ENCODE measurements at places on chromosomes 2 and 18.
A peak's percentile ranks its signal among the peaks of the same experiment; 100 is the strongest.

- peak; percentile 30 for DNase-seq
Observed at GRCh38 chr2:9179572-9180201, 26.9 kb upstream of the ASAP2 start.

DNA sequence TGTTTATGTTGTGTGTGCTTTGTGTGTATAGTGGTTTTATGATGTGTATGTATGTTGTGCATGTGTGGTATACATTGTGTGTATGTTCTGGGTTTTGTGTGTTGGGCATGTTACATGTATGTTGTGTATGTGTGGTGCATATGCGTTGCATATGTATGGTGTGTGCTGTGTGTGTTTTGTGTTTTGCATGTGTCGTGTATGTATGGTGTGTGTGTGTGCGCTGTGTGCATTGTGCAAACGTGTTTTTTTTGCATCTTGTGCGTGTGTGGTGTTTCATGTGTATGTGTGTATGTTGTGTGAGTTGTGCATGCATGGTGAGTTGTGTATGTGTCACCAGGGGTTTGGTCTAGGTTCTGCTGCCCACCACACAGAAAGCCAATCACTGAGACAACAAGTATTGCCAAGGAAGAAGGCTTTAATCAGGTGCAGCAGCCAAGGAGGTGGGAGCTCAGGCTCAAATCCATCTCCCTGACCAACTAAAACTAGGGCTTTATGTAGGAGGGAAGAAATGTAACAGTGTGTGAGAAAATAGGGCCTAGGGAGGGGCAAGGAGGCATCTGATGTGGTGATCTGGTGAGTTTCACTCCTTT lies 115.7 kb downstream of the FAM168B start:
- DNase-seq, result no peak

DNA sequence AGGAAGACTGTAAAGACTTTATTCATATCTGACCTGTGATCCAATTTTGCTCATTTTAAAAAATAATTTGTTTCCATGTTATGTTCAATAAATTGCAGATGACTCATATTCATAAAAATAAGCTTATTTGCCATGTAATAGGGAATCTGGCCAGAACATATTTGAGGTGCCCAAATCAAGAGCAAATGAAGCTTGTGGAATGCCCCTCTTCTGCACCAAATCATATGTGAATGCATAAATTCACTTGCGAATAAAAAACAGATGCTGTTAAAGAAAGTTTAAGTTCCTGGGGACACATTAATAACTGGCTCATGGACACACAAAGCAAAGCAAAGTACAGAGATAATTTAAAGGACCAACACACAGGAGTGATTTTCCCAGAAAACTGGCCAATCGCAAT lies 279.0 kb upstream of the CDH2 start:
- no peak for DNase-seq

- no peak for DNase-seq
Observed at GRCh38 chr18:67200665-67201064, 315.9 kb downstream of the DSEL start.

DNA sequence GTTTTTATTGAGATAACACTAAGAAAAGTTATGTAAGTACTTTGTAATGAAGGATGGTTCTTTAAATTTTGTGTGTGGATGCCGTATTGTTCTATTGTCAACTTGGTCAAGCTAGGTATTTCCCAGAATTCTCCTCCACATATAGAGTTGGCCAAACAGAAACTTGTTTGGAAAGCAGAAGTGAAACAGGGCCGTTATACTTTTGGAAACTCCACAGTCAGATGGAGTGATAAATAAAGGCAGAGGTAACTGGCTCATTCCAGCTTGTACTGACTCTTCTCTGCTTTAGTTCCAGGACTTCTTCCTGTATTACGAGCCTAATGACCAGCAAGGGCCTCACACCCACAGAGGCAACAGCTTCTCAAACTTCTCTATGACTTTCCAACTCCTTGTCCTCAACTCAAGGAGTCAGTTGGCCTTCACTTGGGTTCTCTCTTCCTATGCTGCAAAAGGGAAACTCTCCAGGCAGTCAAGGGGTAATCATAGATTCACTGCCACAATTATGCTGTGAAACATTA lies 16.4 kb upstream of the STARD7 start:
- no peak for DNase-seq

DNA sequence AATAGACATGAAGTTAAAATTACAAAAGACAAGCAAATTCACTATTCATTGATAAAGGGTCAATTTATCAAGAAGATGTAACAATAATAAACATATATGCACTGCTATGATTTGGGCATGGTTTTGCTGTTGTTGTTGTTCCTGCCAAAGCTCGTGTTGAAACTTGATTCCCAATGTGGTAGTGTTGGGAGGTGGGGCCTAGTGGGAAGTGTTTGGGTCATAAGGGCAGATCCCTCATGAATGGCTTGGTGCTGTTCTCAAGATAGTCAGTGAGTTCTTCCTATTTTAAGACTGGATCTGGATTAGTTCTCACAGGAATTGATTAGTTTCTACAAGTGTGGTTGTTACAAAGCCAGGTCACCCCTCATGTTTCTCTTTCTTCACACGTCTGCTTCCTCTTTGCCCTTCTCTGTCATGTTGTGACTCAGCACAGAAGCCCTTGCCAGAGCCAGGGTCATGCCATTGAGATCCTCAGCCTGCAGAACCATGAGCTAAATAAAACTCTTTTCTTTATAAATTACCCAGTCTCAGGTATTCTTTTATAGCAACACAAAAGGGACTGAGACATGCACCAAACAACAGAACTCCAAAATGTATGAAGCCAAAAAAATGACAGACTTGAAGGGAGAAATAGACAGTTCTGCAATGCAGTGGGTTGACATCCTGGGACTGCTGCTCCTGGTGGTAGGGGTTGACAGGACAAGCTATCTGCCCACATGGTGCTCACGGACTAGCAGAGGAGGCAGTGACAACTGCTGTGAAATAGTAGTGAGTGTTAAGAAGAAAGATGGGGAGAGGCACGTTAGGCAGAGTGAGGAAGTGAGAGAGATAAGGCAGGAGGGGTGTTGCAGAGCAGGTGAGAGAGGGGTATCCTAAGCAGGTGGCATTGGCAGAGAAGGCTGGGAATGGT lies 18.6 kb upstream of the SKA1 start:
- no peak for DNase-seq

GRCh38 chr18:37489998-37490397 lies 75.6 kb downstream of the CELF4 start:
- no peak for DNase-seq

DNA sequence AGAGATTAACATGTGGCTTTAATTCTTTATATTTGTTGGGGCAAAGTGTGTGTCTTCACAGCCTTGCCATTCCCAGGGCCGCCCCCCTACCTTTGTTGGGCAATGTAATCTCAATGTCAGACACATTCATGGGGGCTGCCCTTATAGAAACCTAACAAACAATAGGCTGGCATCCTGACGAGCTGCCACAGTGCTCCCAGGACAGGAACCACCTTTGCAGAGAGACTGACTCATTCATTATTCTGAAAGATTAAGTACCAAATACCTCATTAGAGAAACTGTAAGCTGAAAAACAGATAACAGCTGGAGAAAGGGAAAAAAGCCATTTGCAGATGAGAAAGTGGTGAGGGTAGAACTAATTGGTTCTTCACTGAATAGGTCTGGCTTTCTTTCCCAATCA lies 1587.5 kb upstream of the PIK3C3 start:
- DNase-seq, result no peak

- no peak for DNase-seq
Observed at GRCh38 chr2:173922760-173923159, 42.4 kb downstream of the SP3 start.

GRCh38 chr2:28707592-28707991 lies 44.0 kb upstream of the PPP1CB start:
- DNase-seq, result no peak

- no peak for DNase-seq
Observed at GRCh38 chr2:73588177-73588576, 54.0 kb downstream of the NAT8 start.

DNA sequence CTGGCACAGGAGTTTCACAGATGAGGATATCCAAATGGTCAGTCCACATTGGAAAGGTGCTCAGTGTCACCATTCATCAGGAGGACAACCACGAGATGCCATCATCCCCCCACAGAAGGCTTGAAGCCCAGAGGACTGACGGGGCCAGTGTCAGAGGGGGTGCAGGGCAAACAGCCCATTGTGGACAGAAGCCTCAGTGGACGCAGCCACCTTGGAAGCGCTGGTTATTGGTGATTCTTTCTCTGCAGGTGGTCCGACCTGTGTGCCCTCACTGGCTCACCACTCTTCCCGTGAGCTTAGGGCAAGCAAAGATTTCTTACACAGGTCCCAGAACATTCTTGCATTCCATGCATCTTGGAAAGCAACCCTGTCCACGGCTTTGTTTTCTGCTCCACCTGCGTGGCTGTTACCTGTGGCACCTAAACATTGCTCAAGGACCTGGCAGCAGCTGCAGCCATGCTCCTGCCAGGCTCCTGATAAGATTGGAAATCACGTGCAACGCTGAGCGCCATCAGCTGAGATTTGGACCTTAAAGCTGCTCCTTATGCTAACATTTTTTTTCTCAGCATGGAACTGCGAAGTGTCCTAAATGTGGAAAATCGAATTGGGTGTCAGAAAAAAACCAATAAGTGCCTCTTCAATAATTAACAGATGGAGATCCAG lies 110.9 kb upstream of the CTDP1 start:
- peak; percentile 3 for DNase-seq

DNA sequence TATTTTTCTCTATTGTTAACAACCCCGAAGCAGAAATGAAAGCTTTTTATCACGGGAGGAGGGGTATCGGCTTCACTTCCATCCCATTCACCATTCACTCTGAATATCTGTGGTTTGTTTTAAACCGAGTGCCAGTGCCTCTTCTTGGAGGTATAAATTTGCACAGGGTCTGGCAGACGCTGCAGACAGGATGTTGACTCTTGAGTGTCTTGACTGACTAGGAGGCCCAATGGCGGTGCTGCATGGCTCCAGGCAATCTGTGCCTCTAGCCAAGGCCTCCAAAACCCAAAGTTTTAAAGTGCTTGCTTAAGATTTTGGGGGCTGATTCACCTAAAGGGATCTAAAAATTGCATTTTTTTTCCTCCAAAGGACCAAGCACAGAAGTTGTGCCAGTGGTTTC lies 183.8 kb downstream of the LTBP1 start:
- no peak for DNase-seq

DNA sequence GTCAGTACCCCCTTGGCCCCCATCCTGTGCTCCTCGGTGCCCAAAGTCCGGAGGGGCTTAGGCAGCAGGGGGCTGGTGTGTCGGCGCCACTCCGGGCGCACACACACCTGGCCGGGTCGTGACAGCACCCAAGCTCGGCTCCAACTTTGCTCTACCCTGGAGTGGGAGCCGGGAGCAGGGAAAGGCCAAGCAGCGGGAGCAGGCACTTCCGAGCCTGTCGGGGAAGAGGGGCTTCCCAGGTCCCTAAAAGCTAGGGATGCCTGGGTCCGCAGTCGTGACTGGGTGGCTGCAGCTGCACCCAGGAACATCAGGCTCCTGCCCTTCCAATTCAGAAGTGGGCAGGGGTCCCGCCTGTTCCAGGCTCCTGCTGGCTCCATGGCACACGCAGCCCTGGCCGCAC lies 48.4 kb downstream of the PAPOLG start:
- no peak for DNase-seq

DNA sequence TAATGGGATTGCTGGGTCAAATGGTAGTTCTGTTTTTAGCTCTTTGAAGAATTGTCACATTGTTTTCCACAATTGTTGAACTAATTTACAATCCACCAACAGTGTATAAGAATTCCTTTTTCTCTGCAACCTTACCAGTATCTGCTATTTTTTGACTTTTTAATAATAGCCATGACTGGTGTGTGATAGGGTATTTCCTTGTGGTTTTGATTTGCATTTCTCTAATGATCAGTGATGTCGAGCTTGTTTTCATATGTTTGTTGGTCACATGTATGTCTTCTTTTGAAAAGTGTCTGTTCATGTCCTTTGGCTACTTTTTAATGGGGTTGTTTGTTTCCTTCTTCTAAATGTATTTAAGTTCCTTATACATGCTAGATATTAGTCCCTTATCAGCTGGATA lies 322.3 kb downstream of the CDH2 start:
- no peak for DNase-seq

DNA sequence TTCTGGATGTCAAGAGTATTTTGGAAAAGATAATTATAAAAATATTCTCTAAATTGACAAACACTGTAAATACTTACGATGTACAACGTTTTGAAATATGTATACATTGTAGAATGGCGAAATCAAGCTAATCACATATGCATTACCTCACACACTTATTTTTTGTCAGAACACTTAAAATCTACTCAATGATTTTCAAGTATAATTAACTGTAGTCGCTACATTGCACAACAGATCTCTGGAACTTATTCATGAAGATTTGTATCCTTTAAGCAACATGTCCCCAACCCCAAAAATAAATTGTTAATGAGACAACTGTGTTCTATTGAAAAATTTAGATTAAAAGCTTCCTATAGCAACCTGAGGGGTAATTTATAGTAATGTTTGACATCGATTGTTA lies 59.8 kb downstream of the C2orf74 start:
- DNase-seq, result no peak

DNA sequence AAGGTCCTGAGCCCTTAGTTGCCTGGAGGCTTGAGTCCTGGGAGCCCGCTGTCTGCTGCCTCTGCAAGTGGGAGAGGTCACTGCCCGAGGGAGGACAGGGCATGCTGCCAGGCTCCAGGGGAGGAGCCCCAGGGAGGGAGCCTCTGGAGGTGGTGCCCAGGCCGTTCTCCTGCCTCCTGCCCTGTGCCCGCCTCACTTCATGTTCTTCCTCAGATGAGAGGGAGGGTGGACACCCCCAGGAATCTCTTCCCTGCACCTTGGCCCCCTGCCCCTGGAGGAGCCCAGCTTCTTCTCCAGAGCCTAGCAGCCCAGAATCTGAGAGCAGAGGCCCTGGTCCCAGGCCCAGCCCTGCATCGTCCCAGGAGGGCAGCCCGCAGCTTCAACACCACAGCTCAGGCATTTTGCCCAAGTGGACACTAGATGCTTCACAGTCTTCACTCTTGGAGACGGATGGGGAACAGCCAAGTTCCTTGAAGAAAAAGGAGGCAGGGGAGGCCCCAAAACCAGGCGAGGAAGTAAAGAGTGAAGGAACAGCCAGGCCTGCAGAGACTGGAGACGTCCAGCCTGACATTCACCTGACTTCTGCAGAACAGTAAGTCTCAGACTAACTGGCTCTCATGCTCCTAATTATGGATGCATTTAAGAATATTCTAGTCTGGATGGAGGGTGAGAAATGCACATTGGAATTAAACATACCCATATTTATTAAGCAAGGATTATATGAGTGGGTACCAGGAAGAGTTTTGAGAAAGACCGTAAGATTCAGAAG lies 12.1 kb downstream of the PSD4 start:
- no peak for DNase-seq

DNA sequence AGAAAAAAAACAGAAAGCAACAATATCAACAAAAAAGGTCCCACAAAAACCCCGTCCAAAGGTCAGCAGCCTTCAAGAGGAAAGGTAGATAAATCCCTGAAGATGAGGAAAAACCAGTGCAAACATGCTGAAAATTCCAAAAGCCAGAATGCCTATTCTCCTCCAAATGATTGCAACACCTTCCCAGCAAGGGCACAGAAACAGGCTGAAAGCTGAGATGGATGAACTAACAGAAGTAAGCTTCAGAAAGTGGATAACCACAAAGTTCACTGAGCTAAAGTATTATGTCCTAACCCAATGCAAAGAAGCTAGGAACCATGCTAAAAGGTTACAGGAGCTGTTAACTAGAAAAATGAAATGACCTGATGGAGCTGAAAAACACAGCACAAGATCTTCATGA lies 226.4 kb upstream of the DSEL start:
- DNase-seq, result no peak

GRCh38 chr2:202140522-202141252 lies 67.6 kb downstream of the KIAA2012 start:
- DNase-seq, result no peak

- DNase-seq, result peak; percentile 76
Observed at GRCh38 chr2:35428548-35428947, 927.0 kb upstream of the CRIM1 start.

- no peak for DNase-seq
Observed at GRCh38 chr18:77013811-77014521, 118.6 kb downstream of the MBP start.

Data from WERI-Rb-1 (cell line).